ENCODE measurements at places on chromosomes 1 and 21. TPM values are rescaled to one million over a fixed set of nuclear protein-coding genes. Genes with fewer than 3 reads are reported as not detected.

Gene ZBTB8A
- total RNA-seq = 8.9 TPM

Gene CELA3B
- not detected for total RNA-seq

Gene RHD
- not detected for total RNA-seq

Gene RHBG
- total RNA-seq = 0.71 TPM
